Spinal cord (tissue), 10 donors: ENCODE measurements at places on chromosomes 2 and 18.
A peak's percentile ranks its signal among the peaks of the same experiment; 100 is the strongest.

DNA sequence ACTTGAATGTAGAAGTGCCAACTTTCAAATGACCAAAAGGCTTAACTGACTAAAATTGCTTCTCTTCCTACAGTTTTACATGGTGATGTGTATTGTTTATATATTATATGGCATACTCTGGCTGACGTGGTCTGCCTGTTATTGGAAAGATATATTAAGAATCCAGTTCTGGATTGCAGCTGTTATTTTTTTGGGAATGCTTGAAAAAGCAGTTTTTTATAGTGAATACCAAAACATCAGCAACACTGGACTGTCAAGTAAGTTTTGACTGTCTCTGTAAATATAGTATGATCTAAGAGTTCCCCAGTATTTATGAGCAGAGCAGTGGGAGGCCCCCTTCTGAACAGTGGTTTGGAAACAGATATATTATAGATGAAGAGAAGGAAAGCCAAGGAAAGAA, 26.2 kb downstream of the TMEM87B start:
- no peak for DNase-seq

GRCh38 chr2:136122661-136123060, 4.7 kb upstream of the CXCR4 start:
- DNase-seq = no peak

DNA sequence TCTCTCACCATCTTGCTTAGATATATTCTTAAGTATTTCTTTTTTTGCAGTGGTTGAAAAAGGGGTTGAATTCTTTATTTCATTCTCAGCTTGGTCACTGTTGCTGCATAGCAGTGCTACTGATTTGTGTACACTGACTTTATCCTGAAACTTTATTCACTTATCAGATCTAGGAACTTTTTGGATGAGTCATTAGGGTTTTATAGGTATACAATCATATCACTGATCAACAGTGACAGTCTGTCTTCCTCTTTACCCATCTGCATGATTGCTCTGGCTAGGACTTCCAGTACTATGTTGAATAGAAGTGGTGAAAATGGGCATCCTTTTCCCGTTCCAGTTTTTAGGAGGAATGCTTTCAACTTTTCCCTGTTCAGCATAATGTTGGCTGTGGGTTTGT, 6.5 kb downstream of the STARD6 start:
- DNase-seq = no peak

- DNase-seq = no peak
Measured at GRCh38 chr2:73532381-73532780, 109.8 kb downstream of the NAT8 start.

GRCh38 chr18:48167897-48168253, 237.4 kb upstream of the SMAD2 start:
- no peak for DNase-seq

GRCh38 chr2:53711271-53711780, 56.3 kb upstream of the CHAC2 start:
- no peak for DNase-seq

DNA sequence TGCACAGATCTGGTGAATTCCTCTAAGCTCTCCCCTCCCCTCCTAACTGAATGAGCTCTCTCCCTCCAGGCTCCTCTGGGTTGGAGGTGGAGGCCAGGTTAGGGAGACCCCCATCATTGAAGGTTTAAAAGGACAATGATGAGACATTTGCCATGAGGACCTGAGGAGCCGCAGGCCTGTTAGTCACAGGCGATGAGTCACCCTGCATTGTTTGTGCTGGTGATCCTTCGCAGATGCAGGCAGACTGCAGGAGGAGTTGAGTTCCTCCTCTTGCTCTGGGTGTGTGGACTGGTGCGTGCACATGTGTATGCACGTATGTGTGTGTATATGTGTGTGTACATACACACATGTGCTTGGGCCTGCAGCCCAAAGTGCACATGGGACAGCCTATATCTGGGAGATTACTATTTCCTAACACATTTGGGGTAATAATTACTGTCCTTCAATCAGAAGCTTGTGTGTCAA, 42.0 kb downstream of the MCFD2 start:
- peak; percentile 9 for DNase-seq

DNA sequence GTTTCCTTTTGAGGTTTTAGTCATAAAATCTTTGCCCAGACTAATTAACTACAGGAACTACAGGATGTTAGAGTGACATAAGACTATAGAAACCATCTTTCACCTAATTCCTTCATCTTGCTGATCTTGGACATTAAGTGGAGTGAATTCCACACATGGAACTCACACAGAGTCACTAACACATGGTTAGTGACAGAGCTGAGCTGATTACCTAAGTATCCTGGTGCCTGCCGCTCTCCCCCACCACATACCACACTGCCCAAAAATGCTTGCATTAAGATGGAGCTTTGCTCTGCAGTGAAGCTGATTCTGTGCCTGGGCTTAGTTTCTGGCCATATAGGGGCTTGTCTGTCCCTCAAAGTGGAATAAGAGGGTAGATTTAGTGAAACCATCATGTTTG, 332.9 kb upstream of the NT5C1B start:
- no peak for DNase-seq

GRCh38 chr2:9805435-9806297, 37.6 kb upstream of the TAF1B start:
- DNase-seq = no peak

- DNase-seq = no peak
Measured at GRCh38 chr2:225065882-225066281, 23.6 kb upstream of the DOCK10 start.

GRCh38 chr2:106602042-106602441, 114.9 kb downstream of the CD8B2 start:
- no peak for DNase-seq

DNA sequence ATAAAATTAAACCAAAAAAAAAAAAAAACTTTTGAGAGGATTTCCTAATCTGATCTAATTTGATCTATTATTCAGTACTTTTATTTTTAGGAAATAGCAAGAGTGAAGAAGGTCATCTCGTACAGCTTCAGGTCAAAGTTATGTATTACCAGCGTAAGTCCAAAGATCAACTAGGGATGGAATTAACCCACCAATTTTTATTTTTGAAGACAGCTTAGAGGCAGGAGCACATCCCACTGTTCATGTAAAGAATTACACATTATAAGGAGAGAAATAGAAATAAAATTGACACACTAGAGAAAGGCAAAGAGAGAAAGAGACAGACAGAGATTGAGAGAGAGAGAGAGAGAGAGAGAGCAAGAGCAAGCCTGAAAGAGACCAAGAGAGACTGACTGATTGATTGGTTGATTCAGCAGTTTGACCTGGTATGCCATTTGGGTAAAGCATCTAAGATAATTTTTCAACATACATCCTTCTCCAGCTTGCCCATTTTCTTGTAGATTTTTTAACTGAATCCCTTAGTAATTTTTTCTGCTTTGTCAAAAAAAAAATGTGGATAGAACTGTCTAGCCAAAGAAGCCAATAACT, 25.1 kb downstream of the DOCK10 start:
- DNase-seq = no peak

- no peak for DNase-seq
Measured at GRCh38 chr2:236065314-236066160, 102.6 kb downstream of the GBX2 start.

DNA sequence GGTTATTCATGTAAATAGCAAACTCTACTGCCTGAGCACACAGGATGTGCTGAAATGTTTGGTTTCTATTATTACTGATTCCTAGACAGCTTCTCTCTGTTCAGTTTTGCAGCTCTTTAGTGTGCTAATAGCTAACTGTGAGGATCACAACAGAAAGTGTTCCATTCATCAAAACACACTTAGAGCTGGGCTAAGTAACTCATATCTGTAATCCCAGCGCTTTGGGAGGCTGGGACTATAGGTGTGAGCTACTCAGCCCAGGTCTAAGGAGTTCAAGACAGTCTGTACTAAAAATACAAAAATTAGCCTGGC, 63.2 kb downstream of the MOGAT1 start:
- DNase-seq = no peak

DNA sequence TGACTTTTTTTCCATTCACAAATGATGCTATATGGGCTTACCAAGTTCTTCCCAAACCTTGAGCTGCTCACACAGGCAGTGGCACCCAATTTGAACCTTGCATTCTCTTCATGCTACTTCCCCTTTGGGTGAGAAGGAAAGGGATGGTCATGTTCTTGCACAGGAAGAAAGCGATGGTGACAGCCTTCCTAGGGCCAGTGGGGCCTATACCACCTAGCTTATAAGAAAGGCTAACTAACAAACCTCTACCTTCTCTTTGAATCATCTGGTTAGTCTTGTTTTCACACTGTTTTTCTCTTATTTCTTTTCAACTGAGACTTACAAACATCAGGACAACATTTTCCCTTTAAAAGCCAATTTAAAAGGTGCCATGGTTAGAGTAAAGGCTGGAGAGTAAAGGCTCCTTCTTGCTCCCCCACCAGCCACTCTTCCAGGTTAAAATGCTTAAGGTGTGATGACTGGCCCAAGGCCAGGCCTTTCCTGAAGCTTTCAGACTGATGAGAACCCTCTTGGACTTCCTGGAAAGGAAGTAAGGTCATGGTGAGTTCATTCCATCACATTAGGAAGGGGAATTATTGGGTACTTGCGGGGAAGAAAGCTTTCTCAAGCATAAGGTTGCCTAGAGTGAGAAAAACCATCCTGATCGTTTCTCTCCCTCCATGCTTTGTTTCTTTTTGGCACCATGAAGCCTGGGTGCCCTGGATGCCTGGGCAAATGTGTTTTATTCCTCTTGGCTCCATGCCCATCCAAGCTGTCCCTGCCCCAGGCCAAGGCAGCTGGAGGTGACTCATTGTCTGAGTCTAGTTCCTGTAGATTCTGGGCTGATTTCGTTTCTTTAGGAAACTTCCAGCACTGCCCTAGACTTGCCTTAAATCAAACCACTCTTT, 41.4 kb upstream of the ITGB6 start:
- DNase-seq = no peak

- no peak for DNase-seq
Measured at GRCh38 chr2:12488352-12489318, 228.1 kb upstream of the TRIB2 start.

DNA sequence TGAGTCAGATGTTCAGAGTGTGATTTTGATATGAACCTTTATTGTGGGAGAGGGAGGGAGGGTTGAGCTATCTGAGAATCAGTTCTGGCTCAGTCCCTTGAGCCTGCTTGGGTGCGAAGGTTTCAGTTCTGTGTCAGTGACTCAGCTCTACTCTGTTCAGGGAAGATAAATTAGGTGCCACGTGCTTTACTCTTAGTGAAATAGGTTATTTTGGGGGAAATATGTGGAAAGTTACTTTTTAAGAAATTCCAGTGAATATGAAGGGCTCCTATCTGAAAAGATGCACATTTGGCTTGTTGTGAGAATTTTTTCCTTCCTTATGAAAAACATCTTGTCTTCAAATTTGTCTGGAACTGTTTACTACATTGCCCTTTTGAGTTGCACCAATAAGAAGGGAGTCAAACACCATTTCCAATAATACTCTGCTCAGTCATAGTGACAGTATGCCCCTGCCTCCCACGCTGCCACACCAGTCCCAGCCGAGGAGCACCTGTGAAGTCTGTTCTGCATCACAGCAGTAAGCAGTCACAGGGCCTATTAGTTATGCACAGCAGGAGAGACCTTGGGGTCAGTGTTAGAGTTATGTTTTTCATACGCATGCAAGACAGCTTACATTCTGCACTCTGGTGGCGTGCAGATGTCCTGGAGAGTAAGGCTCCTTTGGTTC, 32.8 kb upstream of the DNAH7 start:
- no peak for DNase-seq

DNA sequence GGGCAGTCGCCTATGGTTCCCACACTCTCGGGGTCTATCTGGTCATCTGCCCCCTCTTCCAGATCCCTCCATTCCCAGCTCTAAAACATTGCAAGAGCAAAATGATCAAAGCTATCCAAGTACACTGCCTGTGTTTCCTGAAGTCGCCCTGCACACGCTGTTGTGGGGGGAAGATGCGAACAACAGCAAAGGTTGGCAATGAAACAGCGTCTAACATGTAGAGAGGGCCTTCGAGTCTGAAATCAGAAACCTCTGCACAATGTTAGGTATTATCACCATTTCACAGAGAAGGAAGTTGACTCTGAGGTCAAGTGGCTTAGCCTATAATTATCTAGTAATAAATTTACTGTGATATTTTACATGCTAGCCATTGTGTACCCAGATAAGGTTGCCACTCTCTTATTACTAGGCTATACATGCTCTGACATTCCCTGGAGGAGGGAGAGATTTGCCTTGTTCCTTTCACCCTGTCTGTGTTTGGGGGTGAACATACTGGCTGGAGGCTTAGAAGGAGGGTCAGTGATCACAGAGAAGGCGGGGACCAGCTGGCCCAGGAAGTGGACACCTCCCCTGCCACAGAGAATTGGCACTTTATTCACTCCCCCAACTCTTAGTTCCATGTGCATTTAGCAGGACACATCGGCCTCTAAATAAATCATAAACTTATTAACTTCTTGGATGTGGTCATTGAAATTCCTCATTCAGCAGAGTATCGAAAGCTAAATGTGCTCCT, 36.8 kb downstream of the KCTD1 start:
- DNase-seq = no peak

- DNase-seq = no peak
Measured at GRCh38 chr18:5891184-5891853, 4.0 kb downstream of the TMEM200C start.

DNA sequence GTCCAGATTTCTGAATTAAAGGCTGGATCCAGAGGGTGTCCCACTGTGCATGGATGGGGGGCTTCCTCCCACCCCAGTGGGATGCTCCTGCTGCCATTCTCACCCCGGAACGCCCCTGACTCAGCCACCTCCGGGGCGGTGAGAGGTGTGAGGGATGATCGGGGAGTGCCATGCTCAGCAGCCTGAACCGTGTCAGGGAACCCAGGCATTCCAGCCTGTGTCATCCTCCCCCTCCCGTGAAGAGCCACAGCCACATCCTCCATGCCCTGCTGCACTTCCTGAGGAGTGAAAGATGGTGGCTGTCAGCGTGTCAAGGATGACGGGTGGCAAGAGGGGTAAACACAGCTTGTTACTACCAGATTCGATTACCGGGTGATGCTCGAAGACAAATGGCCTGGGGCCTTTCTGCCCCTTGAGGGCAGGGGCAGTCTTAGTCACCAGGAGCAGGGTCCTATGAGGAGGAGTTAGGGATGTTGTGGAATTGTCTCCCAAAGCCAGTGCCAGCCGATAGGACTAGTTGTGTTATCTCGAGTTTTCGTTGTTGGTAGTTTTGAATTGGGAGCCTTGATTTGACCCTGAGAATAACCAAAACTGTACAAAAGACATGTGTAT, 80.8 kb downstream of the TCF7L1 start:
- DNase-seq = no peak

GRCh38 chr18:23228102-23229061, 93.1 kb downstream of the CABLES1 start:
- DNase-seq = no peak

GRCh38 chr2:143160732-143161707, 31.8 kb downstream of the ARHGAP15 start:
- peak; percentile 85 for DNase-seq

GRCh38 chr2:164079258-164079657, 343.4 kb upstream of the FIGN start:
- DNase-seq = no peak
